Aorta (tissue), 5 donors: ENCODE measurements at places on chromosomes 1 and 21. TPM values are rescaled to one million over a fixed set of nuclear protein-coding genes. Genes with fewer than 3 reads are reported as not detected.
A peak's percentile ranks its signal among the peaks of the same experiment; 100 is the strongest.

Gene RIPK4
- 3.6 TPM for total RNA-seq

- DNase-seq = no peak
Observed at GRCh38 chr1:109827986-109828385, 64.3 kb upstream of the EPS8L3 start.

DNA sequence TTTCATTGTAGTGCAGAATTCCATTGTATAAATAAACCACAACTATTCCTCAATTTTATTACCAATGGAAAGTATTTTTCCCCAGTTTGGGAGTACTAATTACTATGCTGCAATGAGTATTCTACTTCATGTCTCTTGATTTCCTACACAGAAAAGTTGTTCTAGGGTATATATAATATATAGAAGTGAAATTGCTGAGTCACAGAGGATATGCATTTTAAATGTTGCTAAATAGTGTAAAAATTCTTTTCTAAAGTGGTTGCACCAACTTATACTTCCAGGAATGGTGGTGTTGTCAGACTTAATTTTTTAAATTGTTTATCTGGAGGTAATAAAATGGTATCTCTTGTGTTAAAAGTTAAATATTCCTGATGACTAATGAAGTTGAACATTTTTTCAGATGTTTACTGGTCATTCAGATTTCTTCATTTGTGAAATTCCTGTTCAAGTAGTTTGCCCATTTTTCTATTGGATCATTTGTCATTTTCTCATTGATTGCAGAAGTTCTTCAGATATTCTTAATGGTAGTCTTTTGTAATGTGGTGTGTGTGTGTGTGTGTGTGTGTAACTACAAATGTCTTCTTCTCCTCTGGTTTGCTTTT, 19.1 kb upstream of the MYOG start:
- DNase-seq = no peak

GRCh38 chr1:228842094-228842775, 107.0 kb downstream of the RHOU start:
- DNase-seq = peak; percentile 68

Gene PRUNE1
- 14.8 TPM for total RNA-seq

DNA sequence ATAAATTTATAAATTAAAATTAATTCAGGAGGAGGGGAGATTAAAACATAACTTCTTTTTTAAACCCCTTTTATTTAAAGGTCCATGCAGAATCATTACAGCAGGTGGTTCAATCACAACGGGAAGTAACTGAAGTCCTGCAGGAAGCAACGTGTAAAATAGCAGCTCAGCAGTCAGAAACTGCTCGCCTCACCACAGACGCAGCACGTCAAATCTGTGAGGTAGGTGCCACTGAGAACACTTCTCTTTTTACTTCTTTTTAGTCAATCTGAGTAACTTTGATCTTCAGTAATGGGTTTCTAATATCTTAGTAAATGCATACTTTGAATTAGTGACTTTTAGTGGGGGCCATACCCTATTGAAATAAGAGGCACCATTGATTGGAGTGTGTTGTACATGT, 87.0 kb downstream of the CEP350 start:
- DNase-seq = no peak

Gene S100A16
- total RNA-seq = 83.4 TPM

GRCh38 chr1:153711026-153711425, 16.8 kb upstream of the INTS3 start:
- DNase-seq = no peak

Gene SPATA45
- total RNA-seq = 0.78 TPM

Gene TPRG1L
- total RNA-seq = 39.0 TPM

DNA sequence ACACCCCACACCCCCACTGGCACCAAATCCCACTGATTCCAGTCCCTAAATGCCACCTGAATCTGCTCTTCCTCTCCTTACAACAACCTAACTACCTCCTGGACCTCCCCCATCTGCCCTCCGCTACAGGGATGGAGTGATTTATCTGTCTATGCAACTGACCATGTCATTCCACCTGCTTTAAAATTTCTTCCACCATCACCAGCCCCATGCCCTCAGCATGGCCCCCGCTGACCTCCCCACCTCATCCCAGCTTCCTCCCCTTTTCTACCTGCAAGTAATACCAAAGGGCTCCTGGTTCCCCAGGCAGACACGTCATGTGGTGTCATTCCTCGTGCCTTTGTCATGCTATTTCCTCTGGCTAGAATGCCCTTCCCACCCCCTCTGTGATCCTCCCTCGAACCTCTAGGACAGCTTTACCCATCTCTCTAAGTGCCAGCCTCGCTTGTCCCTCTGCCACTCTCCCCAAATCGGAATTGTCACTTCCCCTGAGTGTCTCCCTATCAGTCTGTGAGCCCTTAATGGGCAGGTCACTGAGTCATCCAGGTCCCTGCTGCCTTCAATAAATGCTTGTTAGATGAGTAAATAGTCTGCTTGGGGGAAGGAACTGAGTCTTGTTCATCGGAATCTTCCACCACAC, 3.7 kb downstream of the GJB4 start:
- DNase-seq = no peak

Gene ADGRL4
- 31.9 TPM for total RNA-seq

Gene CCDC185
- total RNA-seq = not detected

Gene ARTN
- 1.8 TPM for total RNA-seq

GRCh38 chr1:205928317-205928716, 14.9 kb downstream of the SLC26A9 start:
- DNase-seq = no peak

- peak; percentile 39 for DNase-seq
Observed at GRCh38 chr1:154988058-154988954, 5.1 kb upstream of the LENEP start.

Gene LRRC8C
- total RNA-seq = 14.4 TPM

- DNase-seq = no peak
Observed at GRCh38 chr1:223508796-223509195, 115.6 kb downstream of the CCDC185 start.

DNA sequence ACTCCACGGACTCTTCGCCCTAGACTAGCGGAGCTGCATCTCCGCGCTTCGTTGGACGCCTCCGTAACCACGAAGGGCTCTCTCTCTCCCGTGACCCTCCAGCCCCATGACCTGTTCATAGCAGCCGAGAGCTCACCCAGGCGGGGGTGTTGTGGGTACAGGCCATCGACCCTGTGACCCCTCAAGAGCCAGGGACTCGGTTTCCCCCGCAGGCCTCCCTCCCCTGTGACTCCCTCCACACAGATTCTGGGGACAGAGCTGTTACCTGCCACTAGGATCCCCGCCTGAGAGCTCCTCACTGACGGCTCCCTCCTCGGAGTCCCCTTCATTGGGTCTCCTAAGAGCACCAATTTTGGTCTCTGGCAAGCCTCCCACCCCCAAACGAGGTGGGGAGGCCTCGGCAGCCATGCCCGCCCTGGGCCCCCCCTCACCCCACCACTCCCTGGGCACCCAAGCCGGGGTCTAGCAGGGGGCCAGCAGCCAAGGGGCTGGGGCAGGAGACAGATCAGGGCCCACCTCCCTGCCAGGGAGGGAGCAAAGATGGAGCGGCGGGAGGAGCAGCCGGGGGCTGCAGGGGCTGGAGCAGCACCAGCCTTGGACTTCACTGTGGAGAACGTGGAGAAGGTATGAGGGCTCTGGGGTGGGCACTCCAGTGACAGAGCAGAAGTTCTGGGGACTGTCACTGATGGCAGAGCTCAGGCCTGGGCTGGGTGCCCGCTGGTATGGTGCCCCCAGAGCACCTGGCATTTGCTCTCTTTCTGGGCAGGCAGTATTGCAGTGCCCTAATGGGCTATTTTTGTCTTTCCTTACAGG, 517 bp downstream of the IPO13 start:
- DNase-seq = no peak

DNA sequence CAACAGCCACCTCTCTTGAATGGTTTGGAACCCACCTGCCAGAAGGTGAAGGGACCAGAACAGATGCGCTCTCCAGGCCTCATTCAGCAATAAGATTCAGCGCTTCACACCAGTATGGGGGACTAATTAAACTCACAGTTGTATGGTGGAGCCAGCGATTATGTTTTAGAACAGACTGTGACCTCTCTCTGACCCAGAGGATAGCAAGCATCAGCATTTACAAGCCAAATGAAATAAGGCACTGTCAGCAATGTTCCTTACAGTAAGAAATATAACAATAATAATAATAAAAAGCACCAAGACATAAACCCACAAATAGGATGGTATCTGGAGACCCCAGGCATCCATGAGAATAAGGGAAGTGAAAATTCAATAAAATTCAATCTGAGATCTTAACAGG, 6.9 kb upstream of the CDC42BPA start:
- no peak for DNase-seq

GRCh38 chr1:206471415-206471801, 1.1 kb downstream of the IKBKE start:
- DNase-seq = no peak

- no peak for DNase-seq
Observed at GRCh38 chr1:85319931-85320330, 43.5 kb upstream of the BCL10 start.

GRCh38 chr1:50562106-50562505, 138.9 kb upstream of the DMRTA2 start:
- no peak for DNase-seq

- peak; percentile 59 for DNase-seq
Observed at GRCh38 chr1:29239142-29239541, 2.8 kb downstream of the PTPRU start.

DNA sequence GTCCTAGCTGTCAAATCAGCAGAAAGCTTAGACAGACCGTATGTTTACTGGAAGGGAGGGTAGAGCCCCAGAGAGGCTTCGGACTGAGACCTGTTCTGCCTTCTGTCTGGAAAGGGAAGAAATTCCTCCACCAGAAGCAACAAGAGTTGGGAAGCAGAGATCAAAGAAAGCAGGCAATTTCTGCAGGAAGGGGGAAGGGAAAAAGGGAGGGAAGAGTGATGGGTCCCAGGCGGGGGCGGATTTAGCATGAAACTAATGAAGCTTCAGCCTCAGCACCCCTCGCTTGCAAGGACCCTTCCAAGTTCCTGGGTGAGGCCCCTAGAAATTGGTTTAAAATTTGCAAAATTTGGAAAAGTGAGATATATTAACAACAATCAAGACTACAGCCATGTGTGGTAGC, 26.6 kb upstream of the FAM20B start:
- DNase-seq = no peak

DNA sequence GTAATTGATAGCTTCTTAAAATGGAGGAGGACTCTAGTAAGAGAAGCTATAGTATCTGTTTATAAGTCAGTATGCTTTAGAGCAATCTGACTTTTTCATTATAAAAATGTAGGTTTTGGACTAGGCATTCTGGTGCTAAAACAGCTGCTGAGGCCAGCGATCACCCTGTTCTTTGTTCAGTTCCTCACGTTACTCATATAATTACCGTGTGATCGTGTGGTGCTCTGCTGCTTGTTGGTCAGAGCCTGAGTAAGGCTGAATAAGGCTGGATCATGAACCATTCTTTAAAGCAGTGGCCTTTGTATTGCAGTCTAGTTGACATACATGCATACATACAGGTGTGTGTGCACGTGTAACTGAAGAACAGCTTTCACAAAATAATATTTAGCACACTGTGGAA, 25.2 kb downstream of the CDC42 start:
- DNase-seq = no peak

Gene OBSCN
- total RNA-seq = 5.9 TPM

Gene AADACL4
- total RNA-seq = not detected

Gene ANXA9
- total RNA-seq = not detected

Gene PIGR
- total RNA-seq = 2.1 TPM

DNA sequence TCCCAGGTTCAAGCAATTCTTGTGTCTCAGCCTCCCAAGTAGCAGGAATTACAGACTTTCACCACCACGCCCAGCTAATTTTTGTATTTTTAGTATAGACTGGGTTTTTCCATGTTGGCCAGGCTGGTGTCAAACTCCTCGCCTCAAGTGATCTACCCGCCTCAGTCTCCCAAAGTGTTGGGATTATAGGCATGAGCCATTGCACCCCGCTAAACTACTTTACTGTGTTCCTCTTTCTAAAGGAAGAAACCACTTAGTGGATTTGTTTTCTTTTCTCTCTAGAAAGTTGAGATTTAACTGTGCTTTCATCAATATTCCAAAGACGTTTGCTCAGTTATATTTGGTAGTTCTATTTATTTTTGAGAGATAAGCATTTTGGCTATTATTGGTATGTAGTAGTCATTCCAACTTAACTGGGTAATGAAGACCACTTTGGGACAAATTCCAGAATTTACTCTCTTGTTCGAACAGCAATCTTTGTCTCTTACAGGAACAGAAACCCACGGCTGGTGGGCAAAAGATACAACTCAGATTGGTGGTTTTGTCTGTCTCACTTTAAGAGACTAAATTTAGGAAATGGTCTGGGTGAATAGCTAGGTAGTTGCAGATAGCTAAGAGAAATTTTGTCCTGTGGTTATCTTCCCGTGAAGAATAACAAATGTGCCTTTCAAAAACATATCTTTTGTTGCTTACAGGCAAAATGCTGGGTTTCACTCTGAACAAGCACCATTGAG, 103.5 kb upstream of the CD55 start:
- no peak for DNase-seq
